ENCODE measurements at places on chromosomes 7 and 10.

DNA sequence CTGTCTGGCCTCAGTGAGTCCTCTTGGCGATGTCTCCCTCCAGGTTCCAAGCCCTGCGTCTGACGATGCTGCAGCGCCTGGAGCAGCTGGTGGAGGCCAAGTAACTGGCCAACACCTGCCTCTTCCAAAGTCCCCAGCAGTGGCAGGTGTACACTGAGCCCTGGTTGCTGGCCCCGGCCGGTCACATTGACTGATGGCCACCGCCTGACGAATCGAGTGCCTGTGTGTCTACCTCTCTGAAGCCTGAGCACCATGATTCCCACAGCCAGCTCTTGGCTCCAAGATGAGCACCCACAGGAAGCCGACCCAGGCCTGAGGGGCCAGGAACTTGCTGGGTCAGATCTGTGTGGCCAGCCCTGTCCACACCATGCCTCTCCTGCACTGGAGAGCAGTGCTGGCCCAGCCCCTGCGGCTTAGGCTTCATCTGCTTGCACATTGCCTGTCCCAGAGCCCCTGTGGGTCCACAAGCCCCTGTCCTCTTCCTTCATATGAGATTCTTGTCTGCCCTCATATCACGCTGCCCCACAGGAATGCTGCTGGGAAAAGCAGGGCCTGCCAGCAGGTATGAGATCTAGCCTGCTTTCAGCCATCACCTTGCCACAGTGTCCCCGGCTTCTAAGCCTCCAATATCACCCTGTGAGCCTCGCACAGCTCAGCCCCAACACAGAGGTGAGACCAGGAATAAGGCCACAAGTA, 7.3 kb upstream of the ZNF22 start:
- no peak for DNase-seq

DNA sequence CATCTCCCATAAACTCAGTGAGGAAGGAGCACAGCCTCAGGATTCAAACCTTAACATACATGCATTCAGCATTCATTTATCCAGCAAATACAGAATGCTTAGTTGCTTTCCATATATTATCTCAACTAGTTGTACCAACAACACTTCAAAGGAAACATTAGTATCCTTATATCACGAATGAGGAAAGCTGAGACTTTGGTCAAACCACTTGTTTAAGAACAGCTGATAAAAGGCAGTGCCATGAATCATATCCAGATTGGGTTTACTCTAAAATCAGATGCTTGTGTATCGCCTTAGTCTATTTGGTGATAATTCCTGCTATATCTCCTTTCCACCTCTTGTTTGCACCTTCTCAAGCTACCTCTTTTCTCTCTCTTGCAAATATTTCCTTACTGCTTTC, 1.9 kb upstream of the CPED1 start:
- no peak for DNase-seq

DNA sequence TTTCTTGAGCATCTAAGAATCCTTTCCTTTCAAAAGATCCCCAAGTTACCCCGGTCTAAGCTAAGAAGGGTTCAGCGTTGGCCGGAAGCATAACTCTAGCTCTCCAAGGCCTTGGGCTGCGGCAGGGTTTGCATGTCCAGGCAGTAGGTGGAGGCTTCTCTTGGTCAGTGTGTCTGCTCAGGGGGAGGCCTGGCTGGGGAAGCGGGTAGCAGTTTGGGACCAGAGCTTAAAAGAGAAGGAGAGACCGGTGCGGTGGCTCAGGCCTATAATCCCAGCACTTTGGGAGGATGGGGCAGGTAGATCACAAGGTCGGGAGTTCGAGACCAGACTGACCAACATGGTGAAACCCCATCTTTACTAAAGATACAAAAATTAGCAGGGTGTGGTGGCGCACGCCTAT, 226.3 kb downstream of the MGMT start:
- DNase-seq, result no peak

GRCh38 chr10:71087622-71088021, 124.7 kb upstream of the UNC5B start:
- DNase-seq, result no peak

DNA sequence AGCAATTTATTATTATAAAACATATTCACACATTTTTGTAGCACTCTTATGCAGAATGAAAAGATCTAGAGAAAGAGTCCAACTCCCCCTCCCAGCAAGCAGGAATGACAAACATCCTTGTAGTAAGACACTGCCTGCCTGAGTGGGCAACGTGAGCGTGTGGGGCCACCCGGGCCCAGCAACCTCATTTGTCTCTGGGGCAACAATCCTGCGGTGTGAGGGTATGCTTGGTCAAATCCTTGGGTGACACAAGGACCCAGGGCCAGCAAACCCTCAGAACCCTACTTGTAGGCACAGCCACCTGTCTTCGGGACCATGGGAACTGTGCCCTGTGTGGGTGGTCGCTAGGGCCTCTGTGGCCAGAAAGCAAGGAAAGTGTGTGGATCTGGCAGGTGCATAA, 10.7 kb downstream of the RHEB start:
- no peak for DNase-seq

DNA sequence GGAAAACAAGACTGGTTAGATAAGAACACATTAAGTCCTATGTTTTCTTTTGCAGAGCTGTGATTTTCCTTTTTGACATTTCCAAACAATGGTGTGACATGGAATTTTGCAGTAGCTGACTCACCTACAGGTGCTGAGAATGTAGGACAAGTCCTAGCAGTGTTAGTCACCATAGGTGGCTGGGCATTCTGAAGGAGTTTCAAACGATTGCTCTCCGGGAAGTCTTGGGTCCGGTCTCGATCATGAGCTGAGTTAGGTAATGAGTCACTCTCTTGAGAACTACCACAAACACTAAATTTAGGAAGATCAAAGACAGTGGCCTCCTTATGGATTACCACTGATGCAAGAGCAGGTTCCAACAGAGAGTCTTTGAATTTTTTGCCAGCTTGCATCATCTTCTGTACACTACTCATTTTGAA, 3.6 kb downstream of the FIGNL1 start:
- no peak for DNase-seq

- DNase-seq, result no peak
Observed at GRCh38 chr10:104259456-104259855, 4.8 kb downstream of the GSTO1 start.

GRCh38 chr10:83372646-83373045, 766.7 kb upstream of the GHITM start:
- no peak for DNase-seq

DNA sequence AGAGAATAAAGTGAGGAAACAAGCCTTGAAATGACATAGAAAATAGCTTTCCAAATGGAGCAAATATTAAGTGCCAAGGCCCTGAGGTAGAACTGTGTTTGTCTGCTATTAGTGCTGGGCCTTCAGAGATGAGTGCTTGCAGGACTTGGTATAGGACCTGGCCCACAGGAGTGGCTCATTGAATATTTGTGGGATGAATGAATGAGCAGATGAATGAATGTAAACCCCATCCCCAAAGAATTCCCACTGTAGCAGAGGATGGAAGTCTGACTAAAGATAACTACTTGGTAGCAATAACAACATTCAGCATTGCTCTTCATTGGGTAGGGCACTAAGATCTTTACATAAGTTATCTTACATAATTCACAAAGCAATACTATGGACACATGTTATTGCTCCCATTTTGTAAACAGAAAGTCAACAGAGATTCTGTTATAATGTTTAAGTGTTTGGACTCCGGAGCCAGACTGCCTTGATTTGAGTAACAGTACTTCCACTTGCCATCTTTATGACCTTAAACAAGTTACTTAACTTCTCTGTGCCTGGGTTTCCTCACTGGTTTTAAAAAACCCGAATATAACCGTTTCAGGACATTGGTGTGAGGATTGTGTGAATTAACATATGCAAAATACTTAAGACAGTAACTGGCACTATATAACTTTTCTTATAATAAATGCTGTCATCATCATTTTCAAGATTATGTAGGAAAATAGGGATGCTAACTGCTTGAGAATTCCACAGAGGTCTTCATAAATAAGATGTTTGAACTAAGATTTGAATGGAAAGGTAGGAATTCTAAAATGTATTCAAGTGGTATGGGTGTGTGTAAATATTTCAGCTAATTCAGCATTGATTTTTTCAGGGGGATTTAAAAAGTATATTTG, 141.9 kb downstream of the PRKG1 start:
- DNase-seq, result no peak

DNA sequence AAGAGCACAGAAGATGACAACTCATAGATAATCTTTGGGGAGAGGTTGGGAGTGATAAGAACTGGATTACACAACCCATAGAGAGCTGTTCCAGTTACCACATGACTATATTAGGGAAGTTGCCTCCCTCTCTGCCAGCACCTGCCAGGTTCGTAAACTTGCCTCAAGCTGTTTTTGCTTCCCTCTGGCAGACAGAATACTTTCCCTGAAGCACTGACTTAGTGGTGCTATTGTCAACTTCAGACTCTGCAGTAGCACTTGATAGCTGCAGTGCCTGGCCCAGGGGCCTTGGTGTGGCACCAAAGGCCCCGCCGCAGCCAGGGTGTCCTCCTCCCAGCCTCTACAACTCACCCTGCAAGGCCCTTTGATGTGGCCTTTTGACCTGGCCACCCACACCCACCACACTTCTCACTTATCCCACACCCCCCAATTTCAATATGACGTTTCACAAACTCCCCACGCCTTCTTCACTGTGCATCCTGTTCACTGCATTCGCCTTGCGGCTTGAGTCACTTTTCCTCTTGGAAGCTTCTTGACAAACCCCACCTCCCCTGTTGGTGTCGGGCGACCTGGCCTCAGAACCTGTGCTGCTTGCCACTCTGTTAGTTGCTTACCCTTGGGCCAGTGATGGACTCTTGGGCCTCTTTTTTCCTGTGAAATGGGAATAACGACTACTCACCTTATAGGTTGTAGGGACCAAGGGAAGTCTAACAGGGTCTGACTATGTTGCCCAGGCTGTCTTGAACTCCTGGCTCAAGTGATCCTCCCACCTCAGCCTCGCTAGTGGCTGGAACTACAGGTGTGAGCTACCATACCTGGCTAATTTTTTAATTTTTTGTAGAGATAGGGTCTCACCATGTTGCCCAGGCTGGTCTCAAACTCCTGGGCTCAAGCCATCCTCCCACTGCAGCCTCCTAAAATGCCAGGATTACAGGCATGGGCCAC, 50.2 kb upstream of the PODXL start:
- DNase-seq, result no peak

GRCh38 chr10:11345224-11346054, 266.0 kb downstream of the USP6NL start:
- no peak for DNase-seq

DNA sequence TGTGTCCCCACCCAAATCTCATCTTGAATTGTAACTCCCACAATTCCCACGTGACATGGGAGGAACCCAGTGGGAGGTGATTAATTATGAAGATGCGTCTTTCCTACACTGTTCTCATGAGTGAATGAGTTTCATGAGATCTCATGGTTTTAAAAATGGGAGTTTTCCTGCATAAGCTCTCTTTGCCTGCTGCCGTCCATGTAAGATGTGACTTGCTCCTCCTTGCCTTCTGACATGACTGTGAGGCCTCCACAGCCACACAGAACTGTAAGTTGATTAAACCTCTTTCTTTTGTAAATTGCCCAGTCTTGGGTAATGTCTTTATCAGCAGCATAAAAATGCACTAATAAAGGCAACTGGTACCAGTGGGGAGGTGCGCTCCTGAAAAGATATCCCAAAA, 67.7 kb upstream of the DRGX start:
- DNase-seq, result no peak

DNA sequence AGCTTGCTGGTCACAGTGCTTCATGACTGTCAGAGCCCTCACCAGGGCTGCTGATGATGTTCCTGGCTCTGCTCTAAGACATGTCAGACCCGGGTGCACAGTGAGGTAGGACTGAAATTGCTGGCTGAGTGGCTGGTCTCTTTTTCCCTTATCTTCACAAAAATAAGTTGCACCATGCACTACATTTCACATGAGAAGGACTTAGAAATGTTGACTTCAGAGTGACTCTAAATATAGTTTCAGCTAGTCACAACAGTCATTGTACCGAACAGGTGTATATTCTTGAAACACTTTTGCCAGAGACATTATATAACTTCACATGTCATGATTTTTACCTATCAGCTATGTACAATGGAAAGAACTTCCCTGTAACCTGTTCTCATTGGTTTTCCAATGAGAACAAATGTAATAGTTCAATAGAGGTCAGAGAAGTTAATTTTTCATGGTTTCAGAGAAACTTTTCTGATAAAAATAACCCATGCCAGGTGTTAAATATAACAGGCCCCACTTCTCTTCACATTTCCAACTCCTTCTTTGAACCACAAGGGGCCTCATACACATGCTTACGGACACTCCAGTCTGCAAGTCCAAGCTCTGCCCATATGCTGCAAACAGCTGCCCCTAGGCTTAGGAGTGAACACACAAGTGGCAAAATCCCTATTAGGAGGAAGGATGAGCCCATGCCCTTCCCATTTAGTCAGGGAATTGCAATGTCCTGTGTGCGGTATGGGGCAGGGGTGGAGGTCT, 115.6 kb downstream of the CDK6 start:
- DNase-seq, result no peak

DNA sequence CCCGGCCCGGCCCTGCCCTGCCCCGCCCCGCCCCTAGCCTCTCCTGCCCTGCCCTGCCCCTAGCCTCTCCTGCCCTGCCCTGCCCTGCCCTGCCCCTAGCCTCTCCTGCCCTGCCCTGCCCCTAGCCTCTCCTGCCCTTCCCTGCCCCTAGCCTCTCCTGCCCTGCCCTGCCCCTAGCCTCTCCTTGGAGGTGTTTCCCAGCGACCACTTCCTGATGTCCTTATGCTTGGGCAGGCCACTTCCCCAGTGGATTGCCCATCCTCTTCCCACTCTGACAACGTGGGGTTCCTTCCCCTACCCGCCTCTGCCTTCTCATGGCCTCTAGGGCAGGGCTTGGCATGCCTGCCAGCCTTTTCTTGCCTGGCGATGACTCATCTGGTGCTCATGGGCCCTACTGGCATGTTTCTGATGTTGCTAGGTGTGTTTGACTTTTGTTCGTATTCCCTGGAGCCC, 21.2 kb downstream of the PRXL2A start:
- DNase-seq, result no peak

- DNase-seq, result no peak
Observed at GRCh38 chr10:22712956-22713852, 1.2 kb downstream of the PIP4K2A start.

DNA sequence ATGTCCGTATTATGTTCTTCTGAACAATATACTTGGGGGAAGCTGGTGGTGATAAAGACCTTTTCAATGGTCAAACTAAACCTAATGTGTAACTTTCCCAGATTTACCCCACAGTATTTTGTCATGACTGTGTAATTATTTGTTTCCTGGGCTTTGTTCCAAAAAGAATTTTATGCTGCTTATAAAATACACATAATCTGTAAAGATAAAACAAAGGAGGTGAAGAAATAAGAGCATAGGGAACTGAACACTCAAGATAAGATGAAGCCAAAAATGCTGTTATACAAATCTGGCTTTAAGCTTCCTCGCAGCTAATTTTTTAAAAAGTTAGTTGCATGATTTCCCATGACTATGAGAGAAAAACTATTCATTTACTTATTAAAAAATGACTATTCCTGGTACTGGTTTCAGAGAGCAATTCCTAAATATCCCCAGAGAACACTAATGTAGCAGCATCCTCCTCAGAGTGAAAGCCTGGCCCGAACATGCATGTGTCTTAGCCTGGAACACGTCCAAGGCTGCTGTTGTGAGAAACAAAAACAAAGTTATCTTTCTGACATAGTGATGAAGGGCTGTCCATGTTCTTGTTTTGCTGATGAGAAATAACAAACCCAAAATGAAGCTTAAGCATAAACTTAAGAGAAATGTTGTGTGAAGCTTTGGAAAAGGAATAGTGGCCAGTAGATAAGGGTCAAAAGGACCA, 33.9 kb downstream of the MALSU1 start:
- no peak for DNase-seq

GRCh38 chr10:95462740-95463667, 98.2 kb downstream of the SORBS1 start:
- DNase-seq, result no peak

Data from NCI-H1417 treated with DMSO at 0.1 percent for 48 hours (cell line).